ENCODE measurements at places on chromosomes 6 and 20. TPM values are rescaled to one million over a fixed set of nuclear protein-coding genes. Genes with fewer than 3 reads are reported as not detected.

Gene PRSS16
- 2.7 TPM for total RNA-seq

Gene SLC22A16
- total RNA-seq, result not detected

Gene SLX4IP
- total RNA-seq, result 2.2 TPM

Gene SLC25A27
- total RNA-seq, result 0.70 TPM

Gene FAM217A
- total RNA-seq, result not detected

Measured in A549 treated with RU486 at 1 μM for 4 hours (cell line).